ENCODE measurements at places on chromosomes 2 and 18.

GRCh38 chr2:14524803-14525080, 107.8 kb upstream of the LRATD1 start:
- DNase-seq, result no peak

- DNase-seq, result no peak
These were observed 3.9 kb downstream of the WNT10A start for GRCh38 chr2:218884519-218884918.

GRCh38 chr2:108932736-108933332, 56.2 kb downstream of the EDAR start:
- no peak for DNase-seq

DNA sequence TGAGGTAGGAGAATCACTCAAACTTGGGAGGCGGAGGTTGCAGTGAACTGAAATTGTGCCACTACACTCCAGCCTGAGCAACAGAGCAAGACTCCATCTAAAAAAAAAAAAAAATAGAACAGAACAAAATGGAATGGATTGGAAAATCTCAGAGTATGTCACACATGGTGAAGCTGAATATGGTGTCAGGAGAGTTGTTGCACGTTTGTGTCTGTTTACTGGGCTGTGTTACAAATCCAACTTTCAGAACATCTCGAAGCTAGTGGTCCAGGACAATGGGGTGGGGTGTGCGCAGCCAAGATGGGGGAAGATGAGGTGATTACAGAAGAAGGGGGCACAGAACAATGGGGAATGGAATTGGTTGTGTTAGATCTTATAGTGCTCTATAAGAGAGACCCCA, 17.6 kb downstream of the SAG start:
- no peak for DNase-seq

DNA sequence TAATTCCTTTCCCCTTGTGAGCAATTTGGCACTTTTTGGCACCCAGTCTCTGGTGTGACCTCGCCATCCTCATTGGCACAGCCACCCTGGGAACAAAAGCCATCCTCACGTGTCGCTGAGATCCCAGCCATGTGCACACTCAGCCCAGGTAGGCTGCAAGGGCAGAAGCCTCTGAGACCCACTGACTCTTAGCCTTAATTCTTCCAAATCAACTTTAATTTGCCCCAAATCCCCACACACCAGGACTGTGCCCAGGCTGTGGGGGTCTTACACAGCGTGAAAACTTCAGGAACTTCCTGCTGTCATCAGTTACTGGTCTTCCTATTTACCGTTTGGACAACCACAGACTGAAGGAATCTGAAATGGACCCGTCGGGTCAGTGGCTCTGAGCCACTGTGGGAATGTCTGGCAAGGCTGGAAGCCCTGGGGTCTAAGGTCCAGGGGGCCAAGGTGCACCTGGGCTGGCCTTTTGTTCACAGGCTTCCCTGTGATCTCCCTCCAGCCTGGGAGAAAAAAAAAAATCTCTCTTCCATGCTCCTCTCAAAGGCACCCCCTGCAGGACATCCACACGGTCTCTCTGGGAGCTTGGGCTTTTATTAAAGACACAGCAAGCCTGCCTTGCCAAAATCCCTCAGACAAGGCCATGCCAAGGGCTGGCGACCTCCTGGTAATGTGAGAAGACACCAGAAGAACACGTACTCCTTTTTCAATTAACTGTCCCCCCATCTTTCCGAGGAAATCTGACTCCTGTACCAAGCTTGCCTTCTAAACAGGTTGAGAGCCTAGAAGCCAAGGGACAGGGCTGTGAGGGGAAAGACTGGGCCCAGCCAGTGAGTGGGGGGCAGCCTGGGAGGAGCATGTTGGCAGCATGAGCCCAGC, 42.1 kb upstream of the LAPTM4A start:
- DNase-seq, result no peak

- DNase-seq, result no peak
These were observed 86.0 kb downstream of the RHOB start for GRCh38 chr2:20532634-20533437.

- no peak for DNase-seq
These were observed 218.7 kb upstream of the SMAD2 start for GRCh38 chr18:48149020-48149685.

DNA sequence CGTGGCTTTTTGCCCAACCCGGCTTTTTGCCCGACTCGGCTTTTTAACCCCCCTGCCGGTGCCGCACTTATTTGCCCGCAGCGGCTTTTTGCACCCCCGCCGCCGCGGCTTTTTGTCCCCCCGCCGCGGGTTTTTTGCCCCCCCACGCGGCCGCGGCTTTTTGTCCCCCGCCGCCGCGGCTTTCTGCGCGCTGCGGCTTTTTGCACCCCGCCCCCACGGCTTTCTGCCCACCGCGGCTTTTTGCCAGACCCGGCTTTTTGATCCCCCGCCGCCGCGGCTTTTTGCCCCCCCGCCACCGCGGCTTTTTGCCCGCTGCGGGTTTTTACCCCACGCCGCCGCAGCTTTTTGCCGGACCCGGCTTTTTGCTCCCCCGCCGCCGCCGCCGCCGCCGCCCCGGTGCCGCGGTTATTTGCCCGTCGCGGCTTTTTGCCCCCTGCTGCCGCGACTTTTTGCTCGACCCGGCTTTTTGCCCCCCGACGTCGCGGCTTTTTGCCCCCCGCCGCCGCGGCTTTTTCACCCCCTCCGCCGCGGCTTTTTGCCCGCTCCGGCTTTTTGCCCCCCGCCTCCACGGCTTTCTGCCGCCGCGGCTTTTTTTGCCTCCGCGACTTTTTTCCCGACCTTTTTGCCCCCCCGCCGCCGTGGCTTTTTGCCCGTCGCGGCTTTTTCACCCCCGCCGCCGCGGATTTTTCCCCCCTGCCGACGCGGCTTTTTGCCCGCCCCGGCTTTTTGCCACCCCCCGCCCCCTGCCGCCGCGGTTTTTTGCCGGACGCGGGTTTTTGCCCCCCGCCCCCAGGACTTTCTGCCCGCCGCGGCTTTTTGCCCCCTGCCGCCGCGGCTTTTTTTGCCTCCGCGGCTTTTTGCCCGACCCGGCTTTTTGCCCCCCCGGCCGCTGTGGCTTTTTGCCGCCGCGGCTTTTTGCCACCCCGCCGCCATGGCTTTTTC, 2786.5 kb downstream of the RPIA start:
- DNase-seq, result no peak

DNA sequence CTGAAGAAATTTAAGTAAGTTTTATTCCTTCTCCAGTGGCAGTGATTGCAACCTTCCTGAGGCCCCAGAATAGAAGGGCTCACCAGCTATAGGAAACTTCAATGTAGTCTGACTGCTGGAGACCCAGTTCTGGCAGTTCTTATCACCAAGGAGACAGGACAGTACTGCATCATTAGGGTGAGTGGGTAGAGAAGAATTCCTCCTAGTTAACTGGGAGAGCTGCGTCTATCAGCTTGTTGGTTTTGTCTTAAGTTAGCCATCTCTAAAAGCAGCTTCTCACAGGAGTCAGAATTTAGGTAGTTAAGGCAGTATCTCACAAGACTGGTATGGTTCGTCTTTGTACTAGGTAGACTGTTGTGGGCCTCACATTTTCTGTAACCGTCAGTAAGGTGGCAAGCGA, 3.3 kb upstream of the MSTN start:
- no peak for DNase-seq

GRCh38 chr18:25495606-25496005, 143.6 kb upstream of the ZNF521 start:
- no peak for DNase-seq

- no peak for DNase-seq
These were observed 29.5 kb upstream of the CHMP1B start for GRCh38 chr18:11821643-11822237.

DNA sequence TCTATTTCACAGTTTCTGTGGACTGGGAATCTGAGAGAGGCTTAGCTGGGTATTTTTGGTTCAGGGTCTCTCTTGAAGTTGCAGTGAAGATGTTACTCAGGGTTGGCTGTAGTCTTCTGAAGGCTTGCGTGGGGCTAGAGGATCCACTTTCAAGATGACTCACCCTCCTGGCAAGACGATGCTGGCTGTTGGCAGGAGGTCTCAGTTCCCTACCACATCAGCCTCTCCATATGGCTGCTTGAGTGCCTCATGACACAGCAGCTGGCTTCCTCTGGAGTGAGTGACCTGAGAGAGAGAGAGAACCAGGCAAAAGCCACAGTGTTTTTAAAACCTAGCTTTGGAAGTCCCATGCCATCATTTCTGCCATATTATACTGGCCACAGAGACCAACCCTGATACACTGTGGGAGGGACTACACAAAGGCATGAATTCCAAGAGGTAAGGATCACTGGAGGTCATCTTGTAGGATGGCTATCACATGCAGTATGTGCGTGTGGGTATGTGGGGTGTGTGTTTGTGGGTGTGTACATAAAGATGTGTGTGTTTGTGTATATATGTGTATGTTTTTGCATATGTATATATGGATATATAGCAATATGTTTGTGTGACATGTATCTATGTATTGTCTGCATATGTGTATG, 25.1 kb downstream of the DNPEP start:
- DNase-seq, result no peak

- DNase-seq, result no peak
These were observed 2.4 kb upstream of the TMEM185B start for GRCh38 chr2:120225549-120226065.

DNA sequence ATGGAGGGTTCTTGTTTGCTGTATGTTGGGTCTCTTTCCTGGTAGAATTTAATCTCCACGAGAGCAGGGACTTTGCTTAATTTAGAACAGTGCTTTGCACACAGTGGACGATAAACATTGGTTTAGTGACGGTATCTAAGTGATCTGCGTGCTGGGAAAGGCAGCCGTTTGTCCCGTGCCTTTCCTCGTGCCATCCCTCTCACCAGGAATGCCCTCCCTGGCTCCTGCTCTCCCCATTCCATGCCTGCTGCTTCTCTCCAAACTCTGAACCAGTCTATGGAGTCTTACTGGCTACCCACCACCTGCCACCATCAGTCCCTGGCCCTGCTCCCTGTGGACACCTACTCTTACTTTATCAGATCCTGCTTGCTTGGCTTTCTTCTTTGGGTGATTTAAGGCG, 27.3 kb upstream of the TNP1 start:
- no peak for DNase-seq

DNA sequence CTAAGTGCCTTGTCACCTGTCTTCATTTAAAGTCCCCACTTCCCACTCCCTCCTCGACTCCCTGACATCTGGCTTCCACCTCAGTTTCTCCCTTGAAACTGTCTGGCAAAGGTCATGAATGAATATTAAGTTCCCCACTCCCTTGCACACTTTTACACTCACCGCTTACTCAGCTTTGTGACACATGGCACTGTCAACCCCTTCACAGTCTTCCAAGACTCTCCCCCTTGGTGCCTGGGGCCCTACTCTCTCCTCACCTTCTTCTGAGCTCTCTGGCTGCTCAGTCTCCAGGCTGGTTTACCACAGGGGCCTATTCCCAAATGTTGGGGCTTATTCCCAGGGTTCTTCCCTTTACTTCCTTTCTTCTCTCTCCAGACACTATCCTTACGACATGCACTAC, 17.9 kb upstream of the PTPN4 start:
- DNase-seq, result no peak

DNA sequence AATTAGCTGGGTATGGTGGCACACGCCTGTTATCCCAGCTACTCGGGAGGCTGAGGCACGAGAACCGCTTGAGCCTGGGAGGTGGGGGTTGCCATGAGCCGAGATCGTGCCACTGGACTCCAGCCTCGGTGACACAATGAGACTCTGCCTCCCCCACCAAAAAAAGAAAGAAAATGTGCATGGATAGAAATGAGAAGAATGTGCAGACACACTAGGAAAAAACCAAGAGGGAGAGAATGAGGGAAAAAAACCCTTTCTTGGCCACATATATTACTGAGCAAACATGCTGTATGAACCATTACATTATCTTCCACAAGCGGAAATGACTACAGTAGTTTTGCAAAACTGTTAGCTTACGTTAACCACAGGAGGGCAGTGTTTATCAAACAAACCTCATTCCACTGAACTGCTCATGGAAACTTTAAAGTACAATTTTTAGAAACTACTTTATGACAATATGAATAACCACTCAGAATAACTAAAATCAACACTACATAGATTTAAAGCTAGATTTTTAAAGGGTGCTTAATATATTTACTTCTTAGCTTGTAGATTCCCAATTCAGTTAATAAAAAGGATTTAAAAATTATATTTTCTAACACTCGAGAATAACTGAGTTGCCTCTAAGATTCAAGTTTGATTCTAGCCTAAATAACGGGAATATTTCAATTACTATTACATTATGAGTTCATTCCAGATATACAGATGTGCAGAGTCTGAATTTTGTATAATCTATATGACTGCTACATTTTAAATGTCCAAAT, 26.4 kb downstream of the ASXL2 start:
- DNase-seq, result no peak

- DNase-seq, result no peak
These were observed 5.6 kb upstream of the ATOH8 start for GRCh38 chr2:85748039-85748734.

DNA sequence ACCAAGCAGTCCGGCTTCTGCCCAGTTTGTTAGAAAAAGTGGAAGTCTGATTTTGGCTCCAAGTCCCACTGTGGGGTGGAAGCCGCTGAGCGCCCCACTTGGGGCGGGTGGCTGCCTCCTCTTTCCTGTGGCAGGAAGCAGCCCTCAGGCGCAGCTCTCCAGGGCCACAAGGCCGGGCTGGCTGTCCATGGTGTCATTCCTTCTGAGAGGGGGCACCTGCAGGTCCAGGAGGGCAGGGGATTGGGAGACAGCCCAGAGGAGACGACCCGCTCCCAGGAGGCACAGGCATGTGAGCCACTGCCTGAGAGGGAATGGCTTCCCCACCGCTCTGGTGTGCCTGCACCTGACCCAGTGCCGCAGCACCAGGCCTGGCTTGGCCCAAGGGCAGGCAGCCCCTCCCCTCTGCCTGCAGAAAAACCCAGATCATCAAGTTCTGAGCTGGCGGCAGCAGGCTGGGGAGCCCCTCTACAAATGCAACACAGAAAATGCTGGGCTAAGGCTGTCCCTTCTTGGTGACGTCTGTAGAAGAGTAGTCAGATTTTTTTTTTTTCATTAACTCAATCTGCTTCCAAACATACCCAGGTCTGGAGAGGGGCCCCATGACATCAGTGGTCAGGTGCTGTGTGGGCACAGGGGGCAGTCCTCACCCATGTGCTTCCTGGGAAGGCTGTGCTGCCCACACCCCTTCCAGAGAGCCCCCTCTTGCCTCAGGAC, 38.4 kb downstream of the HS6ST1 start:
- DNase-seq, result no peak
